Activated T-helper 1 cell treated with Interleukin-2 at 50 U/mL for 16 hours (primary cell): ENCODE measurements at places on chromosomes 2 and 18.

- no peak for DNase-seq
Observed at GRCh38 chr2:219672406-219672805, 45.0 kb downstream of the SLC4A3 start.

DNA sequence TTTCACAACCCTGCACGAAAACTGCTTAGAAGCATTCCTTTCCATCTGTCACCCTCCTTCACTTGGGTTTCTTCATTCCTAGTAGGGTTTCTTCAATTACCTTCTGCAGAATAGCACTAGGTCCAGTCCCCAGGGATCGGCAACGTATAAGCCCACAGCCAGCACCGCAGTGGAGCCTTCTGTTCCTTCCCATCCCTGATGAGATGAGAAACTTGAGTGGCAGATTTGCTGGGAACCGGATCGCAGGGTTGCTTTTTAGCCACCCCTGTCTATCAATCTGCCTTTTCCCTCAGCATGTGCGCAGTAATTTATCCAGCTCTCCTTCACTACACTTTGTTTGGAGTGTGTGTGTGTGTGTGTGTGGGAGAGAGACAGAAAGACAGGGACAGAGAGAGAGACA, 94.2 kb downstream of the CD8B2 start:
- no peak for DNase-seq

- no peak for DNase-seq
Observed at GRCh38 chr2:194294156-194294555, 1362.9 kb upstream of the SLC39A10 start.

GRCh38 chr2:102061962-102062795, 70.4 kb downstream of the IL1R2 start:
- no peak for DNase-seq

- no peak for DNase-seq
Observed at GRCh38 chr2:164504253-164504652, 117.0 kb downstream of the GRB14 start.

DNA sequence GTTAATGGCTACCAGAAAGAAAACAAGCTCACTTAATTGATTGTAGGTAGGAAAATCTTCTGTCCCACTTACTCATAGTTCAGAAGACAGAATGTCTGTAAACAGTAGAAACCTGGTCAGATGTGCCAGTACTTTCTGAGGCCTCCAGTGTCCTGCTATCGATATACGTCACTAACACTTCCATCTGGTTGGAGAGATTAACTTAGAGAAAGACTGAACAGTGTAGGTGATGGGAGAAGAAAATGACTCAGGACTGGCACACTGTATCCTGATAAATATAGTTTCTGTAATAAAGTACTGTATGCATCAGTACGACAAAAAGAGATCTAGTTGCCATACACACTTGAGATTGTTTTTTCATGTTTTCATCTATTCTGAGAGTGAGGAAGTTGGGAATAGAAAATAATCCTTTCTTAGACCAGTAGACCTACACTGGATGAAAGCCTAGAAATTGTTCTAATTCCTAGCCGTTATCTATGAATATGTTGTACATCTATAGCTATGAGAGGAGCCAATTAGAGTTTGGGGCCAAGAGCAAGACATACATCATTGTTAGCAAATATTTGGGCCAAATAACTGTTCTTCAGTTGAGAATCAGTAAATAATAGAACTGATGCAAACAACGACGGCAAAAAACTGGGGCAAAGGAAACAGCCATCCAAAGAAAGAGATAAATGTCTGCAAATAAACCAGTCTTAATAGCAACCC, 105.9 kb downstream of the NAT8 start:
- no peak for DNase-seq
